ENCODE measurements at places on chromosomes 12 and 14.

DNA sequence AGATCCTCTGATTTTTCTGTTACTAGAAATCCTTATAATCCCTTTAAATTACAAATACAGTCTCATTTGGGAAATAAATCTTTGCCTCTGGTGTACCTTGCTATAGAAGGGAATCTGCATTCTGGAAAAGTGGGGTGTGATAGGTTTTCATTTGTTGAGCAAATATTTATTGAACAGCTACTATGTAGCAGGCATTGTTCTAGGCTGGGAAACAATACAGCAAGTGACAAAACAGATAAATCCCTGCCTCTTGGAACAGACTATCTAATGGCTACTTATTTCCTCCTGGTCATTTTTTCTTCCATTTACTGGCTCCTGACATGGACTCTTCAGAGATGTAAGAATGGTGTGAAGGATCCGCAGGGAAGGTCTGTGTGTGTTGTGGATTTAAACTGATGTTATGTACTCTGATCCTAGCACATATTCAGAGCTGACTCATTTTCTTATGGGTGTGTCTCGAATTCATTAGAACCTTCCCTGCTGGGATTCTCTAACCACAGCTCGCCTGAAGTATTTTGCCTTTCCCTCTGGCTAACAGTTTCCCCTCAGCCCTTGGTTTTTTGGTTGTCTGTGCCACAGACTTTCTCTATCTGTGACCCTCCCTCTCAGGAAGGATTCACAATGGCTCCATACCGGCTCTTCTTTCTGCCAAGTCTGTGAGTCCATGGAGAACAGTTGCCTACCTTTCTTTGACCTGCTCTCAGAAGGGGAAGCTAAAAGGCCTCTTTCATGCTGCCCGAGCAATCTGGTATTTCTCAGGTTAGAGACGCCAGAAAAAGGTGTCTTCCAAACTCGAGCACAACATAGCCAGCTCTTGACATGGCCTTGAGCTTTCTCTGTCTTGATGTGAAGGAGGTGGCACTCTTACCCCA, 53.7 kb downstream of the TMTC2 start:
- no peak for DNase-seq

DNA sequence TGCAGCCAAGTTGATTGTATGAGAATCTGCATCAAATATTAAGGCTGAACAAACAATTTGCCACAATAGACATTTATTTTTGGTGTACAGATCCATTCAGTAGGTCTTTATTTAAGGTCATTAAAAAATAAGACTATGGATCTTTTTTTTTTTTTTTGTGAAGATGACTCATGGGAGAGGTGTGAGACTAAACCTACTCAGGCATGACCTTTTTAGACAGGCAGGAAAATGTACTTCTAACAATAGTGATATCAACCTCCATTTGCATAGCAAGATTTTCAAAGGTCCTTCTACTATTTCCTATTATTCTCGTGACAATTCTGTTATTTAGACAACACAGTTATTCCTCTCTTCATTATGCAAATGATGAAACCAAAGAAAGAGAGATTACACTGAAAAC, 39.9 kb upstream of the PTPRR start:
- no peak for DNase-seq

DNA sequence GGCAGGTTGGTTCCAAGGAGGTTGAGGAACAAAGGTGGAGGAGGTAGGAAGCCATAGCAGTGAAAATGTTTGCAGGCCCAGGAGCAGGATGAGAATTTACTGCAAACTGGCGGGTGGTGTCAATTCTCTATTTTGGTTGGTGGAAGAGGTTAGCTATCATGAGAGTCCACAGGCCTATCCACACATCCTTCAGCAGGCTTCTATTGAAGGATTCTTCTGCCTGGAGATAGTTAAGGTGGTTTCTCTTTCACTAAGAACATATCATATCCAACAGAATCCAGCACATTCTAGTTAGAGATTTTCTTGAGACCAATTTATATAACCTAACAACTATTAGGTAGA, 68.9 kb upstream of the DYRK2 start:
- DNase-seq: no peak

DNA sequence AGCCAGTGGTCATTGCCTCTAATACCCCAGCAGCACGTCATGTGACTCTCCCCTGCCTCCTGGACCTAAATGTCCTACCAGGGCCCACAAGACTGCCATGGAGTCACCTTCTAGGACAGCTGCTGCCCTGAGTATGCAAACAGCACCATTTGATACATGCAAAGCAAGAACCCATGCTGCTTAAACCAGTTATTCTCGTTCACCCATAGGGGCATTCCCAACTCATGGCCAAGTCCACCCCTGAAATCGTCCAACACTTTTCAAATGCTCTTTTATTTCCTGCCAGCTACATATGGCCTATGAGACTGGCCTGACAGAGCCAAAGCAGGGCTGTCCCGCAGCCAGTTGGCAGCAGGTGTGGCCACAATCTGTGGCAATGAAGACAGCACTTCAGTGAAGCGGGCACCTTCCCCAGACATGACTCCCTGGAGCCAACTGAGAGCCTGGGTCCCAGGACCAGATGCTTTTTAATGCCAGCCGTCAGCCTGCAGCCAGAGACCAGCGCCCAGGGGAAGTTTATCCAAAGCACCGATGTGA, 99.9 kb downstream of the BCAT1 start:
- DNase-seq: no peak

GRCh38 chr12:49881415-49882247, 22.1 kb downstream of the FAIM2 start:
- no peak for DNase-seq

DNA sequence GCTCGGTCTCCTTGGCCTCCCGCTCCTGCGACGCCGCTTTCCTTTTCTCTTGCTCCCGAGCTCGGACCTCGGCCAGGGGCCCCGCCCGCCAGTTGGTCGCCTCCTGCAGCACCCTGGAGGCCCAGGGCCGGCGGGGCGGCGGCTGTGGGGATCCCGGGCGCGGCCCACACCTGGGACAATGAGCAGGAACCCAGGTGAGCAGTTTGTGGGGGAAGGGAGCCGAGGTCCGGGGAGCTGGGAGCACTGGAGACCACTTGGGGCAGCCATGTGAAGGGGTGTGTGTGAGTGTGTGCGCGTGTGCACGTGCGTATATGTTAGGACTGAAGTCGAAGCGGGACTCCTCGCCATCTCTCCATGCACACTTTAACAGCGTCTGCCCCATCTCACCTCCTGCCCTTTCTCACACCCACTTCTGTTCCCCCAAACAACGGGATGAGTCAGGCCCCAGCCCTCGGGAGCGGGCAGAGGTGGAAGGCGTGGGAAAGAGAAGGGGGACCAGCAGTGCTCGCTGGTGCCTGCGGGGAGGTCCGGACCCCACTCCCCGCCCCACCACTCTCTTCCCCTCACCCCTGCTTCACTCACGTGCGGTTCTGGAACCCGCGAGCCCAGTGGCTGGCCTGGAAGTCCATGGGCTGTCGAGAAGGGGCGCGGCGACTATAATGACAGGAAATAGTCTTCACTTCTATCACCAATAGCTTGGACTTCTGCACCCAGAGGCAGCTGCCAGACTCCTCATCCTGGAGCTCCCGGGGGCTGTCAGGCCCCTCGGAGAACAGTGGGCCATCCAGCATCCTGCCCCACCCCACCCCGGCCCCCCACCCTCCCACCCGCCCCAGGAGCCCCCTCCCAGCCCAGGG, 450 bp downstream of the DDN start:
- no peak for DNase-seq

DNA sequence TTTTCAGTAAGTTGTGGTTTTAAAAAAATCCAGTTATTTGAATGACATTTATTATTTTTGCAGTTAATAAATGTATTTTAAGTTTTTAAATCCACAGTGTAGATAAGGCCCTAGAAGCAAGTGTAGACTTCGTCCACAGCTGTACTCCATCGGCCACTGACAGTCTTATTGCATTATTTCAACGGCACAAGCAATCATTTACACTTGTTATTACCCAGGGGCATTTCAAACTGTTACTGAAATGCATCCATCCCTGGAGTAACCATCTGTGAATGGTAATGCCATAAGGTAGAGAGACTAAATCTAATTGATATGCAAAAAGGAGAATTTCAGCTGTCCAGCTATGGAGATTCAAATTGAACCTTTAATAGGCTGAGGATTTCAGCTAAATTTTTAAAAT, 48.4 kb downstream of the BICD1 start:
- no peak for DNase-seq

All from stimulated activated CD8-positive, alpha-beta memory T cell treated with anti-CD3 and anti-CD28 coated beads, Interleukin-2, amount 100 ng/mL, for 48 hours (primary cell).